Brain microvascular endothelial cell (primary cell): ENCODE measurements at places on chromosomes 1 and 21.

DNA sequence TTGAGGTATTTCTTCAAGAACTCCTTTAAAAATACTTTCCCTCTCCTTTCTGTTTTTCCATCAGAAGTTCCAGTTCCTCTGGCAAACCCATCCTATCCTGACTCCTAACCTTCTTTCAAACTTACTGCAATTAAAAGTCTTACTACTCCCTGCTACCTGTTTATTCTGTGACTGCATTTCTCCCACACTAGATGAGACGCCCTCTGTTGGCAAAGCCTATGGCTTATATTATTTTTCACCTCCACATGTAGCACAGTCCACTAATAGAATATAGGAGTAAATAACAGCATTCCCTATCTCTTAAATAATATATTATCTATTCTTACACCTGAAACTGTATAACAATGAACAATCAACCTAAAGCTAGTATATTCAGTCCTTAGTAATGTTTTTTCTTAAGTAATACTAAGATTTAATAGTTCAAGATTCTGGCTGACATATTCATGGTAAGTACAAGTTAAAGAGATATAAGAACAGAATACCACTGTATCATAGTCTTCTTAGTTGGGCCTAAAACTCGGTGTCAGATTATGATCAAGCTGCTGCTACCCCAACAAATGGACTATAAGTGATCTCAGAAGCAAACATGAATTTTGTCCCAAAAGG, 54.8 kb downstream of the RAB3GAP2 start:
- no peak for DNase-seq

GRCh38 chr1:226427131-226427530, 19.2 kb upstream of the PARP1 start:
- no peak for DNase-seq

GRCh38 chr1:94836891-94837290, 16.7 kb downstream of the SLC44A3 start:
- DNase-seq = no peak

DNA sequence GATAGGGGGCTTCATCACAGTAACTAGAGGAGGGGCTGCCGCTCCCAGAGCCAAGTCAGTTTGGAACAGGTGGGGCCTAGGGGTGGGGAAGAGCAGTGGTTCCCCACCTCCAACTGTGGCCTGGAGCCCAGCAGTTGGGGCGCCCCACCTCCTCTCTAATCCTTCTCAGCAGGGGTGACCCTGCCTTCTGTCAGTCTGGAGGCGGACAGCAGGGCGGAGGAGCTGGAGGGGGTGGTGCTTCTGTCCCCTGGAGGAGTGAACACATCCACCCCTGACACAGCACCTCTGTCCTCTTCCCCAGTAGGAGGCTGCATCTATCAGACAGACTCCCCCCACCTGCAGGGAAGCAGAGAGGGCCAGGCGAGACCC, 73.8 kb downstream of the MRPL37 start:
- no peak for DNase-seq

DNA sequence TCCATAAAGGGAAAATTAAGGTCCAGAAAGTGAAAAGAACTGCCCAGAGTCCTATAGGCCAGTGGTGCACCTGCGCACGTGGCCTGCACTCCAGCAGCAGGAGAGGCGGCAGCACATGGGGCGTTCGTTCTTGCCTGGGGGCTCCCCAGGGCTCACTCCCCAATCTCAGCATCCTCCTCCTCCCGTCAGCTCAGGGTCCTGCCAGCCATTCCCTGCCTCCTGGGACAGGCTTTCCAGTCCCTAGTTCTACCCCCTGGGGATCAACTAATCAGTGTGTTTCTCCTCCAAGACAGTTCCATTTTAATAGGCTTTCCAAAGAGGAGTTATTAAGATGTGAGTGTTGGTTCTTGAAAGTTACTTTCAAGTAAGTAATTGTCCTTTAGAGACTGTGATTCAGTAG, 1.2 kb upstream of the A3GALT2 start:
- DNase-seq = no peak

DNA sequence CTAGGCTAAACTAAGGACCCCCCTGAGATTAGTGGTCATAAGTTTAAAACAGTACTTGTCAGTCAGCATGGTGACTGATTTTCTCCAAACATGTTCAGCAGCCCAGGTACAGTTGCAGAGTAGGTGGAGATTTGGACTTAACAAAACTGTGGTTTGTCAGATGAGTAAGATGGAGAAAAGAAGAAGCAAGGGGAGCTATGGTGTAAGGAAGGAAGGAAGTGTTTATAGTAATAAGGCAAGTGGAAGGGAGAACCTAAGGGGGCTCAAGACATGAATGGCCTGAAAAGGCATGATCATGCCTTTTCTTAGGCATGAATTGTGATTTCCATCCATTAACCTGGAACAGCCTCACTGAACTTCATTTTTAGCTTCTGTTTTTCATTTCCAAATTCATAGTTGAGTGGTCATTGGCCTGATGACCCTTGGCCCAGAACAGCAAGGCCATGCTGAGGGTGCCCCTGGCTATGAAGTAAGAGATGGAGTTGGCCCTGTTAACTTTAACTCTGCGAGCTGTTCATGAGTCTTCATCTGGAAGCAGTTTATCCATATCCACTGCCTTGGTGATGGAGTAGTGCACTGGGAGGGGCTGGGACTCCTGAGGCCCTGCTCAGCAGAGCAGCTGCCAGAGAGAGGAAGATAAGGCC, 60.7 kb downstream of the LRRC8D start:
- no peak for DNase-seq

DNA sequence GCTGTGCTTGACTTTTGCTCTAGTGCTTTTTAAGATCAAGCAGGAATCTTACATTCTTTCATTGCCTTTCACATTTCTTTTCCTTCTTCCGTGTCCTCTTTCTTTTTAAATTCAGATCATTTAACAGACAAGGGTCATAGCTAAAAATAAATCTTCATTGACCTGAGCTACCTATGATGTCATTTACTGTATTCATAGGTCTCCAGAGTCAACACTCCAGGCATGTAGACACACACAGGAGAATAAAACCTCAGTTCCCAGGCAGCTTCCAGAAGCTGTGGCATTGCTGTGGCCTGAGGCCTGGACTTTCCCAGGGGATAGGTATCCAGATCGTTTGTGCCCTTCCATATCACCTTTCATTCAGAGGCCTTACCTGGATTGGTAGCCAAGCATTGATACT, 38.5 kb upstream of the ENAH start:
- DNase-seq = peak; percentile 51

- DNase-seq = no peak
These were observed 76.6 kb downstream of the MAST2 start for GRCh38 chr1:45879885-45880598.

GRCh38 chr1:38613996-38614395, 245.6 kb downstream of the RRAGC start:
- no peak for DNase-seq

GRCh38 chr1:211938561-211938997, 96.8 kb downstream of the INTS7 start:
- DNase-seq = no peak

DNA sequence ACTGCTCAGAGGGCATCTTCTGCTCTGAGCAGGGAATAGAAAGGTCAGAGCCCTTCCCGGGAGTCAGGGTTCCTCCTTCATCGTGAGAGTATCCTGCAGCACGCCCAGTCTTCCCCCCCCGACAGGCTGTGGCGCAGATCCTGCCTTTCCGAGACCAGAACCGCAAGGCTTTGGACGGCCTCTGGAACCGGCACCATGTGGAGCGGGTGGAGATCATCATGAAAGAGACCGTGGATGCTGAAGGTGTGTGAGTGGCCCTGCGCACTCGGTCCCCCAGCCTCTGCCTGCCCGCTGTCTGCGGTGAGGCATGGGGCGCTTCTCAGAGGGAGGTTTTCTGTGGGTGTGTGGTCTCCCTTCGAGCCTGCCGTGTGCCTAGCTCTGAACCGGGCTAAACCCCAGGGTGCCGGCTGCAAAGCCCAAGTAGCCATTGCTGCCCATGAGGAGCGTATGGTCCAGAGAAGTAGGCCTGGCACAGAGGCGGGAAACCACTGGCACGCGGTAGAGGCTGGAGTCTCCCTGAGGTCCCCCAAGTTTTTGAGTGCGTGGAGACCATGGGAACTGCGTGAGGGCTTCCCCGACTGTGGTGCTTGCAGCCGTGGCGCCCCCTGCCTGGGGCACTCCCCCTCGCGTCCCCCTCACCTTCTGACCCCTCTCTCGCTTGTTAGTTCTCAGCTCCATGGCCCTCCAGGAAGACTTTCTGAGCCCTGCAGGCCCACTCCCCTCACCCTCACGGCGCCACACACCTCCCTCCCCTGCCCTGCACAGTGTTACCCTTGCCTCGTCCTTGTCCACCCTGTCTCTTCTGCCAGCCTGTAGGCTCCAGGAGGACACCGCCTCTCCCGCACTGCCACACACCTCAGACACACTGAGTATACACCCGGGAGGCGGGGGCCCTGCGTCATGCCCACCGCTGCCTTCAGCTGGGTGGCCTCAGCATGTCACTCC, 12.5 kb downstream of the H6PD start:
- no peak for DNase-seq

DNA sequence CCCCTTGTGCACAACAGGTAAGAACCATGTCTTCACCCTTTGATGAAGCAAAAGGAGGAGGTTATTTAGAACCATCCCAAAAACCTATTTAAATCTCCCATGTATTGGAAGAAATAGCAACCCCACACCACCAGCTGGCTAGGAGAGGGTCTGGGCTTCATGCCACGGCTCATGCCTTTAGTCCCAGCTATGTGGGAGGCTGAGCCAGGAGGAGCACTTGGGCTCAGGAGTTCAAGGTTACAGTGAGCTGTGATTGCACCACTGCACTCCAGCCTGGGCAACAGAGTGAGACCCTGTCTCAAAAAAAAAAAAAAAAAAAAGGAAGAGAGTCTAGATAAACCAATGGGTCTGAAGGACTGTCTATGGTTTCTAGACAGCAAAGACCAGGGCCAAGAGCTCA, 197.9 kb upstream of the COA6 start:
- no peak for DNase-seq

GRCh38 chr1:179298952-179299351, 5.4 kb downstream of the SOAT1 start:
- DNase-seq = no peak

DNA sequence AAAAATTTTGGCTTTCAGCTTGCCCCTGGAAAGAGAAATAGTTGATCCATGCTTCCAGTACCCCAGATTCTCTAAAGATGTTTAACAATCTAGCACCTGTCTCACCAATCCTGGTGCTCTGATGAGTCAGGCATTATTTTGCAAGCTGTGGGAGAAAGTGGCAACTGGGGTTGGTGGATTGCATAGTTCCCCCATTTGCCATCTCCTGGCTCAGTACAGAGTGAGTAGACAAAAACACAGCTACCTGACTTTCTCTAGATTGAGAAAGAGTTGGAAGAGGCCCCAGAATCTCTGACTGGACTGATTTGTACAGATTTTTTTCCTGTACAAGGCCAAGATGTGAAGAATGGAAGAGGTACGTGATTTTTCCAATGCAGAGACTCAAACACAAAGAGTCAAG, 75.1 kb upstream of the NEGR1 start:
- no peak for DNase-seq

GRCh38 chr1:96559707-96560596, 161.6 kb upstream of the PTBP2 start:
- peak; percentile 97 for DNase-seq

GRCh38 chr1:14741082-14741481, 142.6 kb downstream of the KAZN start:
- no peak for DNase-seq

DNA sequence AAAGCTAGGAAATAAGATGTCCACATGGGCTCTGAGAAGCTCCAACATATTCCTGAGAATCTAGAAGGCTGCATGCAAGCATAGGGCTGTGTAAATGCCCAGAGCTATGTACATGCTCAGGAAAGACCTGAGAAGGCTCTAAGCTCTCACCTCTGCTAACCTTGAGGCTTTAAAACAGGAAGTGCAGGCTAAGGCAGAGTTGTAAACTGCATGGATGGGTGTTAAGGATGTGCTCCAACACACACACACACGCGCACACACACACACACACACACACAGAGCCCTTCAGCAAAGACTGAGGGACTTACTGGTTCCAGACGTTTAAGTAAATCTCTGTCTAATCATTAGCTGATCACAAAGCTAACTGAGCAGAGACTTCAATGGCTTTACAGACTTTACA, 162.9 kb downstream of the TRABD2B start:
- no peak for DNase-seq

- DNase-seq = no peak
These were observed 20.6 kb downstream of the RERE start for GRCh38 chr1:8796812-8797211.

DNA sequence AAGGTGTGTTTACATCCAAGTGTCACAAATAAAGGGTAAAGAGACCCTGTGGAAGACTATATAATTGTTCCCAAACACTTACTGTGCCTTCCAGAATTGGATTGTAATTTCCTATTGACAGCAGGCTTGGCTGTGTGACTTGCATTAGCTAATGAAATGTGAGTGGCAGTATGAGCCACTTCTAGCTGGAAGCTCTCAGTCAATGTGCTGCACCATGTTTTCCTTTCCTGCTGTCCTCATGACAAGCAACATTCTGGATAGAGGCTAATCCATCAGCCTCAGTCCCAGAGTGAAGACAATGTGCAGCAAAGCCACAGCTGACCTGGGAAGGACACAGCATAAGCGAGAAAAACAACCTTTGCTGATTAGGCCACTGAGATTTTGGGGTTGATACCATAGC, 5.9 kb upstream of the FOXJ3 start:
- no peak for DNase-seq

GRCh38 chr21:45067462-45068285, 6.7 kb upstream of the ADARB1 start:
- no peak for DNase-seq

DNA sequence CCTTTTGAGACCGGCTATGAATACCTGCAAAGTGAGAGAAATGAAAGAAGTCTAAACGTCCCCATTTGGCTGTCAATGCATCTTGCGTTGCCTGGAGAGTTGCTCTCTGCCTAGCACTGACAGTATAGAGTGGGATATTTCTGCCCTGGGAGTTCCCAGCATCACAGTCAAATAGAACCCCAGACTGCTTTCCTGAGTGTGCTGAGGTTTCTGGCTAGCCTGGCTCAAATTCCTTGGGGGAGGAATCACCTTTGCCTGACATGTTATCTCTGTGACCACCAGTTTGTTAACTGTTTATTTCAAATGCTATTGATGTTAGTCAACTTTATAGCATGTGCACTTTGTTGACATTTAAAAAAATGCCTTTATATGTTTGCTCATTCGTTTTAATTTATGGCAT, 212.0 kb upstream of the FAM78B start:
- DNase-seq = no peak

DNA sequence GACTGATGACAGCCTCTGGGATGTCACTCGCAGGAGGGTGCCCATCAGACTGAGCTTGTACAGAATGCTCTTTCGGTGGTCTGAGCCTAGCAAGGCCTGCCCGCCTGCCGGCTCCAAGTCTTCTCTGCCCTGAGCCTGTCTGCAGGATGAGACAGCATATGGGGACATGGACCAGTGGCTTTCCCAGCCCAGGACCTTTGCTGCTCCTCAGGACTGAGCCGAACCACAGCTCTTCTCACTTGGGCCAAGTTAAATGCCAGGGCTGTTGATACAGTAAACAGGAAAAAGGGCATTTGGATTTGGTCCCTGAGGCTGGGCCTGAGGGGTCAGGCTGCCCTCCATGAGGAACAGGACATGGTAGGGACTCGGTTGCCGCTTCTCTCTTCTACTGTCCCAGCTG, 64.3 kb upstream of the EPS8L3 start:
- DNase-seq = no peak
